ENCODE measurements at places on chromosomes 7 and 10.
A peak's percentile ranks its signal among the peaks of the same experiment; 100 is the strongest.

GRCh38 chr7:51797371-51797770, 480.8 kb upstream of the COBL start:
- no peak for DNase-seq

DNA sequence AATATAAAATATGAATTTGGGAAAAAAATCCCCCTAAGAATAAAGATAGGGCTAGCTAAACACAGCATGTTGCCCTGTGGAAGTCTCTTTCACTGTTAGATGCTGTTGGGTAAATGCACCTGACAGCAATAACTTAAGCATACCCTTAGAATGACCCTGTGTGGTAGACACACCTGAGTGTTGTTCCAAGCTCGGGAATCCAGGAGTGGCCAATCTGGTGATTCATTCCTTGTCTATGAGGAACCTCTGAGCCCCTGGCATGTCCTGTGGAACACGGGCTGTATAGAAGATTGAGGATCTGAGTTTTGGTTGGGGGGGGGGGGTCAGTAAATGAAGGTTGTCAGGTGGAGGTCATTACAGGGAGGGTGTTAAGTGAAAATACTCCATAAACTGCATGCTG, 730.0 kb upstream of the IGFBP3 start:
- no peak for DNase-seq

DNA sequence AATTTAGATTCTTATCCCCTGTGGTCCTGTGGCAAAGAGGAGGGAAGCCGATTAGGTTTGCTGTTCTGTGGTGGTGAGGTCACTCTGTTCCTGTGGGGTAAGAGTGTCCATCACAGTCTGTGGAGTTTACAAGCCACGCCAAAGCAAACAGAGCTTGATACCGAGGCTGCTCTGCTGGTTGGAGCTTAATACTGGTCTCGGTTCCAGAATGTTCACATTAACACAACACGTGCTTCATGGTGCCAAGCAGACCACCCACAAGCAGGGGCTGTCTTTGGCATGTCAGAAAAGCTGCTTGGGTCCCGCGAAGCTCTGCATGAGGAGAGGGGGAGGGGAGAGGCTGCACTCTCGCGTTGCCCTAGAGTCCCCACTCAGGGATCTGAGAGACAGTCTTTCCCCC, 47.5 kb downstream of the DNAJB6 start:
- no peak for DNase-seq

- DNase-seq: peak; percentile 54
Measured at GRCh38 chr7:69871886-69872569, 273.8 kb downstream of the AUTS2 start.

GRCh38 chr7:140348161-140348849, 50.0 kb downstream of the SLC37A3 start:
- no peak for DNase-seq

- DNase-seq: peak; percentile 87
Measured at GRCh38 chr10:77350711-77351119, 286.9 kb downstream of the KCNMA1 start.

GRCh38 chr7:143172354-143172753, 10.9 kb upstream of the TAS2R39 start:
- DNase-seq: peak; percentile 33

- no peak for DNase-seq
Measured at GRCh38 chr10:75640381-75640780, 209.0 kb downstream of the LRMDA start.

DNA sequence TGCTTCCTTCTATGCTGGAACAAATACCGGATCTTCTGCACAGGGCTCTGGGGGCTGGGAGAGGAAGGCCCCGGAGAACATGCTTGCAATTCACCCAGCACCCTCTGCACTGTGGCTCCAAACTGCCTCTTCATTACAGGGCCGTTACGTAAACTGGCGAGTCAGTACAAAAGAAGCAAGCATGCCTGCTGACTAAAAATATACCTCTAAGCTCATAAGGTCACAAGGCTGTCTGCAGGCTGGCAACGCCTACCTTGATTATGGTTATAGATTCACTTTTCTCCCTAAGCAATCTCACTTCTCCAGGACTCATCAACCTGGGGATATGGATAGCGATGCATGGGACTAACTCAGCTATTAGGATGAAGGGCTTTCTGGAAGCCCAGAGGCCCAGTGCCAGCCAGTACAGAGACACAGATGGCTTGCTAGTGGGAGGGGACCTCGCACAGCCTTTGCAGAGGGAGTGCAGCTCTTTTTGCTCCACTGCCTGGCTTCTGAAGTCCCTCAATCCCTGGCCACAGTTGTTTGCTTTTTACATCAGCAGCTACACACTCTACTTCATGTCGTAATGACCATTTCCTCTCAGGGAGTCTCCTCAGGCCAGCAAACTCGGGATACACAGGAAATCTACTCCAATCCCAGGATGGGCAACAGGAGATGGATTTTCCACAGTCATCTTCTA, 96.1 kb downstream of the SH3PXD2A start:
- peak; percentile 55 for DNase-seq

GRCh38 chr10:101110856-101111523, 20.1 kb upstream of the TLX1 start:
- no peak for DNase-seq

DNA sequence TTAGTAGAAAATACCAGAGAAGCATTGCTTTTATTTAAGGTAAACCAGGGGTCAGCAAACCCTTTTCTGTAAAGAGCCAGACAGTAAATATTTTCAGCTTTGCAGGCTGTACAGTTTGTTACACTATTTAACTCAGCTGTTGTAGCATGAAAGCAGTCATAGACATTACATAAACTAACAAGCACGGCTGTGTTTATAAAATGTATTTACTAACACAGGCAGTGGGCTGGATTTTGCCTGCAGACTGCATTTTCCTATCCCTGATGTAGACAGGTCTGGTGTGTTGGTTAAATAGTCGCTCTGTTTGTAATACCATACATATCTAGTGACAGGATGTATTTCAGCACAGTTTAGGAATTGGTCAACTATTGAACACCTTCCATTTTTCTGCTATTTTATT, 129.3 kb downstream of the ST7 start:
- DNase-seq: no peak

- DNase-seq: no peak
Measured at GRCh38 chr10:83954193-83954799, 185.0 kb upstream of the GHITM start.

- no peak for DNase-seq
Measured at GRCh38 chr10:84296091-84296981, 32.1 kb upstream of the CCSER2 start.

GRCh38 chr10:91856637-91857036, 52.6 kb downstream of the FGFBP3 start:
- no peak for DNase-seq

- no peak for DNase-seq
Measured at GRCh38 chr10:78175444-78176015, 141.9 kb downstream of the RPS24 start.

GRCh38 chr10:61784354-61785133, 117.0 kb upstream of the ARID5B start:
- DNase-seq: no peak

DNA sequence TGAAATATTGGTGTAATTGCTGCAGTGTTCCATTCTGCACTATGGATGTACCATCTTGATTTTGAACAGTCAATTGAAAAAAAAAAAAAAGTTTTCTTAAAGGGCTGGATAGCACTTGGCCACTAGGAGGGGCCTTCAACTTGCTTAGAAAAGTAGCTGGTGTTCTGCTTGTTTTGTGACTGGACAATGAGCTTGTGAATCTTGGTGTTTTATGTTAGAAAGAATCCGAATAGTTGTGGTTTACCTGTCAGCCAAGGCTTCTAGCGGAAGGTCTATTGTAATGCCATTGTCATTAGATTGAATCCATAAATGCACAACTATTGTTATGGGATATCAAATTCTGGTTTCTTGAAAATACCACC, 77.1 kb downstream of the BMPER start:
- DNase-seq: no peak

GRCh38 chr7:30320392-30320791, 36.0 kb downstream of the ZNRF2 start:
- no peak for DNase-seq

GRCh38 chr10:60762554-60762953, 15.7 kb upstream of the CDK1 start:
- DNase-seq: no peak

DNA sequence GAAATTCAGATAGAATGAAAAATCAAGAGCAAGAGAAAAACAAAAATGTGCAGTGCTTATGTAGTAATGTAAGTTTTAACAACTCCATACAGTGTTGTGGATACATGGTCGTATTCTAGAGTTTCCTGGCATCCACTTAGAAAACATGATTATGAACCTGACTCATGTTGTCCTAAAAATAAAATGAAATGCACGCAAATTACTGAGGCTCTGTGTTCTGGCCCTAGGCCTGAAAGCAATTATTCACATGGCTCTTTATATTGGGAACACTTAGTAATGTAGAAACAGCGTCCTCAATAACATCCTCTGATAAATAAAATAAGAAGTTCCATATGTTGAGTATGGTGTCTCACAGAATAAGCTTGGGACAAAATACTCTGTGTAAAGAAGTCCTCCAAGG, 200.2 kb upstream of the SEMA3E start:
- no peak for DNase-seq

DNA sequence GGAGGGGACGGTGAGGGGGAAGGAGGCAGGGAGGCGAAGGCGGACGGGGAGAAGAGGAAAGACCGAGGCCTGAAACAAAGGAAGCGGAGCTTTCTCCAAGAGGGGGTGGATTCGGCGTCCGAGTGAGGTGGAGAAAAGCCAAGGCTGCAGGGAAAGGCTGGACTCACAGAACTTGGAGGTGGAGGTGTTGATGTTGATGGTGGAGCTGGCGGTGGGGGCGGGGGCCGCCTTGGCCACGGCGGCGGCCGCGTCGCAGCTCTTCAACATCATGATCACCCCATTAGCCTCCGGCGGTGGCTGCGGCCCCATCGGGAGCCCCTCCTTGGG, 578 bp downstream of the CACUL1 start:
- peak; percentile 70 for DNase-seq

GRCh38 chr7:11792166-11792565, 39.8 kb downstream of the THSD7A start:
- no peak for DNase-seq

DNA sequence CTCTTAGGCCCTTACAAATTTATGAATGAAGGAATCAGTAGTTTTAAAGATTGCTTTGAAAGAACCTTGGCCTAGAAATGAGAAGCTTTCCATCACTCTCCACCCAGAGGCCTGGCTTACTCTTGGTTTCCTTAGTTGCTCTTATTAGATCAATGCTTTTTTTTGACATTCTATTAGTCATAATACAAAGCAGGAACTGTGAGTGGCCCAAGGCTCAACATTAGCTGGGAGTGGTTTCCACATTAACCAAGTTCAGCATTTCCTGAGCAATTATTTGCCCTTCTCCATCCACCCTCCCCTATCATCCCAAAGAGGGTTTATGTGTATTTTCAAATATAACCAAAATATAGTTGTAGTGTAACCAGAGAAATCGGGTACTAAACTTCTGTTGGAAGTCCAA, 103.4 kb upstream of the FAM204A start:
- no peak for DNase-seq

- DNase-seq: no peak
Measured at GRCh38 chr10:36499693-36500092, 625.7 kb upstream of the ANKRD30A start.

- DNase-seq: no peak
Measured at GRCh38 chr10:26855186-26855585, 5.6 kb downstream of the ABI1 start.

- no peak for DNase-seq
Measured at GRCh38 chr7:147182874-147183273, 1066.3 kb downstream of the CNTNAP2 start.

DNA sequence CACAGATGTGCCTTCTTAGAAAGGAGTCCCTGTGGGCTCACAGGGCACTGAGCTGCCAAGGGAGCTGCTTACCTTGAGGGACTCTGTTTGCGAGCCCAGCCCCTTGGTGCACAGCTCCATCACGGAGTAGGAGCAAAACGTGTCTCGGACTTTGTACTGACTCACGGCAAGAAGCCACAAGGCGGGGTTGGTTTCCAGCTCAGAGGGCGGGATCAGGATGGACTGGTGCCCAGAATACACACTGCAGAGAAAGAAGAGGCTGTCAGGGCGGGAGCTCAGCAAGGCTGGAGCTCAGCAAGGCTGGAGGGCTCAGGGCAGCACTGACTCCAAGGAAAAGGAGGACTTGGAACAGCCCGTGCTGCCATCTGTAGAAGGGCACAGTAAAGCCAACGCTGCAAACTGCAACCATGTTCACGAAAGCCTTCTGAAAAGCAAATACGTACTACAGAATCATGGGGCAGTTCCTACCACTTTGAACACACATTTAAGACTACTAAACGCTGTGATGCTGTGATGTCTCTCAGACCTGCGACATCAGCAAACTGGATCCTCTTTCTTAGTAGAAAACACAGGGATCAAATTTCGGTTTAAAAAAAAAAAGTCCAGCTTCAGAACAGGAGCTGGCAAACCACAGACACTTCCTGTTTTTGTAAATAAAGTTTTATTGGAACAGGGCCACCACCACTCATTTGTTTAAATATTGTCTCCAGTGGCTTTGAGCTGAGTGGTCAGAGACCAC, 194.3 kb downstream of the ZMYND11 start:
- DNase-seq: peak; percentile 92
